ENCODE measurements at places on chromosomes 1 and 21.

DNA sequence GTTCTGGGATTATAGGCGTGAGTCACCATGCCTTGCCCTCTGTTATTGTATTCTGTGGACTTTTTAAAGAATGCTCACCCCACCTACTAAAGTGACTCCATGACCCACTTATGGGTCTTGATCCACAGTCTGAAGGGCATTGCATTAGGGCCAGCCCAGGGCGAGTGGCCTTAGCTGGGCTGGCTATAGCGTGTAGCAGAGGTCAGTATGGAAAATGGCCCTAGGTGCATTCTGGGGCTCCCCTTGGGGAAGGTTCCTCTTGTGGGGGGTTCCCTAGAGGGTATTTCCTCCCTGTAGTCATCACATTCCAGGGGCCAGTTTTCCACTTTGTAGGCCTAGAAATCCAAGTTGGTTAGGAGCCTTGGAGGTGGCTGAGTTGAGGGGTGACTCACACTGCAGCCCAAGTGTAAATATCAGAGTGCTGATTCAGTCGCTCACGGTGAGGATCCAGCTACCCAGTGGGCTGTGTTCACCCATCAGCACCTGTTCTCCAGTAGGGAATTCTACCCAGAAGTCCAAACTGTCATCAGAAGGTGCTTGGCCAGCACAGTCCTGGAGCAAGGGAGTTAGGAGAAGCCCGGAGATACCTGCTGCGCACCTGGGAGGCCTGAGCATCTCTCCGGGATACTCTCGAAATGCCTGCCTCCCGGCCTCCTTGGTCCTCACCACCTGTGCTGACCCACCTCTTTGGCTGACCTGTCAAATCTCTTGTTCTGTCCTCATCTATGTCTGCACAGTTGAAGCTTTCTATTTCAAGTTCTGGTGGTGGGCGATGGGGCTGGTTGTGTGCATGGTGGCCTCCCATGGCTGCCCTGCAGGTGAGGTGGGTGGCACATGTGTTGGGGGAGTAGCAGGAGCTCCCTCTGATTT, 52.2 kb downstream of the NENF start:
- DNase-seq: no peak

- DNase-seq: peak; percentile 25
Observed at GRCh38 chr21:39125752-39126485, 57.3 kb downstream of the PSMG1 start.

GRCh38 chr21:38804030-38804788, 1.5 kb upstream of the ETS2 start:
- no peak for DNase-seq

GRCh38 chr1:19096036-19096833, 113.8 kb downstream of the UBR4 start:
- DNase-seq: peak; percentile 87

GRCh38 chr1:66571789-66572188, 37.8 kb downstream of the SGIP1 start:
- no peak for DNase-seq

All from HAP-1 (cell line).